Hypothalamus (tissue), 51 donors: ENCODE measurements at places on chromosomes 3 and 15.

DNA sequence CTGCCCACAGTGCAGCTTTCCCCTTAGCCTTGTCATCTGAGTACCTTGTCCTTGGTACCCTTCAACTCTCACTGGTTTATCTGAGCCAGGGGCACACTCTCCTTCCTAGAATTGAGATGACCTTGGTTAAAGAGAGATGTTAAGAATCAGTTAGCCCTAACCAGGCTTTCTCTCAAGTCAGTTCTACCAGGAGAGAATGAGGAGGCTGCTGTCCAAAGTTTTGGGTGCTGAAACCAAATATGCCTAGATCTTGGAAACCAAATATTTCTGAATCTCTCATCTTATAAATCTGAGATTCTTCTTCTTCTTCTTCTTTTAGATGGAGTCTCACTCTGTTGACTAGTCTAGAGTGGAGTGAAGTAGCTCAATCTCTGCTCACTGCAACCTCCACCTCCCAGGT is 12.0 kb upstream of the CTXND1 start:
- DNase-seq = no peak

GRCh38 chr15:66165856-66166255 is 87.7 kb downstream of the MEGF11 start:
- DNase-seq = no peak

DNA sequence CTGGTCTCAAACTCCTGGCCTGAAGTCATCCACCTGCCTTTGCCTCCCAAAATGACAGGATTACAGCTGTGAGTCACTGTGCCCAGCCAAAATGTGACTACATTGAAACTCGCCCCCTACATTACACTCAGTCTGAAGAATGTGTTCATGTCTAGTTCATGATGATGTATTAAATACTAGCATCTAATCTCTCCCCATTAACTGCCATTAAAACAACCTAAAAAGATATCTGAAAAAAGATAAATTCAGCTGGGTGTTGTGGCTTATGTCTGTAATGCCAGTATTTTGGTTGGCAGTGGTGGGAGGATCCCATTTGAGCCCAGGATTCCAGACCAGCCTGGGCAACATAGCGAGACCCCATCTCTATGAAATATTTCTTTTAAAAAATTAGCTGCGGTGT is 159.4 kb downstream of the PCCB start:
- DNase-seq = no peak

DNA sequence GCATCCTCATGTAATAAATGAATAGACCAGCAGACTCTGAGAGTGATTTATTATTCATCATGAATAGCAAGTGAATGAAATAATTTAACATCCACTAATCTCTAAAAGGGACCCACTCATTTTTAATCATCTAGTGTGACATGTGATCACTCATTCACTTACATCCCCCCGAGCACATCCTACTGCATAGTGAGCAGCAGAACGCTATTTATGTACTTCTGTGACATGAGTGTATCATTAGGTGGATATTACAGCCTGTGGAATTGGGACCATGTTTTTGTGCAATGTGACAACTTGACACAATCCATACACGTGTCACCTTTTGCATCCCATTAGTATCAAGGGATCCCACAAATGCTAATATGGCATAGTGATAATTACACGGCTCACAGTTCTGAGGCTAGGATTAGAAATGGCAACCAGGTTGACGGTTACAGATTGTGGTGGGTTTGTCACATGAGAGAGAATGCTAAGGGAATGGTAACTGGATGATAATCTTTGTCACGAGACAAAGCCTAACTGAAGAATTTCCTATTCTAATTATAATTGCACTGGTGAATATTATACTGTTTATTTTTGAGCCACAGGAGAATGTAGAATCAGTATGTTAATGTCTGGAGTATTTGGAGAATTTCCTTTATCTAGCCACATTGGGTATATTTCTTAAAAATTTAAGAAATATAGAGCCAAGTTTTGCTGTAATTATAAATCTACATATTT is 595.2 kb upstream of the TBL1XR1 start:
- no peak for DNase-seq

DNA sequence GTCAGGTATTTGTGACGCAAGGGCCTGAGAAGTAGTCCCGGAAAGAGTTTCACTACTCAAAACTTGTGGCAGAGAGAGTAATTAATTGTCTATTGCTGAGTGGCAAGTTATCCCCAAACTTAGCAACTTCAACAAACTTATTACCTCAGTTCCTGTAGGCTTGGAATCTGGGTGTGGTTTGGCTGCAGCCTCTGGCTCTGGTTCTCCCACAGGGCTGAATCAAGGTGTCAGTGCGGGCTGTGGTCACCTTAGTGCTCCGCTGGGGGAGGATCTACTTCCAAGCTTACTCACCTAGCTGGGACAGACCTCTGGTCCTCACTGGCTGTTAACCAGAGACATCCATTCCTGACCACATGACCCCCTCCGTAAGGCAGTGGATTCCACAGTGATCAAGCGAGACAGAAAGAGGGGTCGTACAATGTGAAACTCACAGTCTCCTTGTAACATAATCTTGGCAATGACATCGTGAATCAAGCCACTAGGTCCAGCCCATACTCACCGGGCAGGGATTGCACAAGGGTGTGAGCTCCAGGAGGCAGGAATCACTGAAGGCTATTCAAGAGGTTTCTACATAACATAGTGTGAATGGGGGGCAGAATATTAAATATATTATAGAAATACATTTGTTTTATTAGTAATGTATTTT is 138.3 kb downstream of the RYR3 start:
- DNase-seq = no peak

DNA sequence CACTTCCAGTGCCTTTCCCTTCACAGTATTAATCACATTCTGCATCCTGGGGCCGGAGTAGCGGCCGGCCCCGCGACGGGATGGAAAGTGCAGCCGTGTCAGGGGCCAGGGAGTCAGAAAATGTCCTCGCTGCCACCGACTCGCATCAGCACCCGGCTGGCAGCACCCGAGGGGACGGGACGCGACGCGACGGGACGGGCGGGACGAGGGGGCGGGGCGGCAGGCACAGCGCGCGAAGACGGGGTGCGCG is 353 bp downstream of the ATG3 start:
- DNase-seq = peak; percentile 74

- no peak for DNase-seq
Observed at GRCh38 chr3:89227218-89227617, 119.8 kb downstream of the EPHA3 start.

GRCh38 chr15:66164788-66165187 is 88.8 kb downstream of the MEGF11 start:
- no peak for DNase-seq

DNA sequence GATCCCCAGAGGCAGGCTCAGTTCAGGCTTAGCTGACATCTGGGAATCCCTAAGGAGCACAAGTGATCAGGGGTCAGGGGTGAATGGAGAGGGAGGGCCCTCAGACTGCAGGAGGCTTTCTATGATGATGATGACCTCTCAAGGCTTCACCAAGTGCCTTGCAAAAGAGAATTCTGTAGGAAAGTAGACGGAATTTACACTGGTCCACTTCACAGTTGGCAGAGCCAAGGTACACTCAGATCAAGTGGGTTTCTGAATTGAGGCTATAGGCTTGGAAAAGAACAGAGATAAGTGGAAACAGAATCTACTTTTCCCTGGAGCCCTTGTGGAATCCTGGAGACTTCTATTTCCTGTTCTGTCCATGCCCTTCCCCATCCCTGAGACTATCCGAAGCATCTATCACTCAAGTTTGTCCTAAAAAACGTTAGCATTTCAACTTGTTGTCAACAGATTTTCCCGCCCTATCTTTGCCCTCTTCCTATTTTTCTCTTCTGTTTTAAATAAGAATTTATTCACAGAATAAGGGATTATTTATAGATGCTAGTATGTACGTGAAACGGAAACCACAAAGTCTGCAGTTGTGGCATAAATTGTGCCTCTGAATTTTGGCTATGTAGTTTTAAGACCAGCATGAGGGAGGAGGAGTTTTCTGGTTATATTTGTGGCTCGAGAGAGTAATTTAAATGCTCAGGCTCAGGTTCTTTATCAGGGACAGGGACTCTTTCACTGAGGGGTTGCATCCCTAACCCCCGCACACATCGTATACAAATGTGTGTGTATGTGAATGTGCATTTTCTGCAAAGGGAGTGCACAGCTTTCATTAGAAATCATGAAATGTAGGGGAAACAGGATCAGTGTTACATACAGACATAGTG is 12.8 kb downstream of the GCSAM start:
- no peak for DNase-seq

DNA sequence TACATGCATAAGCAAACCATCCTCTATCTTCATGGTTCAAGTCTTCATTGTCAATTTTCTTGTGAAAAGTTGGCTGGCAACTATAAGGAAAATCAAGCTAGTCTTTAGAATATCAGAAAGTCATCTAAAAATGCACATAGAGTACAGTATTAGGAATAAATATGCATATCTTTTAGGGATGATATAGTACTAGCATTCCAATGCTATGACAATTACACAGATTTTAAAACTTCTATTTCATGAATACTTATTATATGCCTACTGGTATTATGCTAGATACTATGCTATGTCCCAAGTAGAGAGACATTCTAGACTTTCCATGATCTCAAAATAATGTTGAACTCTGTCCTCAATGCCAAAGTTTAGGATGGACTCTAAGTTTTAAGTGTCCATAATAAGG is 81.3 kb upstream of the NAALADL2 start:
- DNase-seq = no peak

- DNase-seq = no peak
Observed at GRCh38 chr3:38511546-38511945, 15.4 kb downstream of the EXOG start.

- DNase-seq = no peak
Observed at GRCh38 chr3:135325096-135325495, 530.0 kb downstream of the EPHB1 start.

GRCh38 chr3:174243171-174243570 is 616.0 kb upstream of the NAALADL2 start:
- DNase-seq = no peak

DNA sequence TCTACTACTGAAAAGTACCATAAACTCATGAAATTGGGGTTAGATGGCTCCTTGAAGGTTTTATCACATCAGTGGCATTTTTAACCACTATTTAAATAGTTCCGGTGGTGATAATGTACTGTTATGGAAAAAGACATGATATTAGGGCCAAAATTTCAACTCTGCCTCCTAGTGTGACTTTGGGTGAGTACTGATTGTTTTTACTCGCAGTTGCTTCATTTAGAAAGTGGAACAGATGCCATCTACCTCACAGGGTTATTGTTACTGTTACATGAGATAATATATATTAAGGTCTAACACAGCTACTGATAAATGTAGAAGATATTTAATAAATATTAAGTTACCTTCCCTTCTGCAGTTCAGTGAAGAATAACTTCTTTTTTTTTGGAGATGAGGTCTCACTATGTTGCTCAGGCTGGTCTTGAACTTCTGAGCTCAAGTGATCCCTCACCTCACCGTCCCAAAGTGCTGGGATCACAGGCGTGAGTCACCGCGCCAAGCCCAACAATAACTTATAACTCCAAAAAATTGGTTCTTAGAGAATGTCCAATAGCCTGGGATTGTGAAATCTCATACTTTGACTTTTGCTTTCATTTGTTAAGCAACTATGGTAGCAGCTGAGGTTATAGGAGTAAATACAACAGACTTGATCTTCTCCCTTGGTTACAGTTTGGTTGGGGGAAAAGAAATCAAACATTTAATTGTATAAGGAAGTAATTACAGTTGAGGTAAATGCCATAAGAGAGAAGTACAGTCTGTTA is 48.3 kb downstream of the MEF2A start:
- no peak for DNase-seq

GRCh38 chr15:70826634-70827033 is 27.3 kb downstream of the LARP6 start:
- no peak for DNase-seq

DNA sequence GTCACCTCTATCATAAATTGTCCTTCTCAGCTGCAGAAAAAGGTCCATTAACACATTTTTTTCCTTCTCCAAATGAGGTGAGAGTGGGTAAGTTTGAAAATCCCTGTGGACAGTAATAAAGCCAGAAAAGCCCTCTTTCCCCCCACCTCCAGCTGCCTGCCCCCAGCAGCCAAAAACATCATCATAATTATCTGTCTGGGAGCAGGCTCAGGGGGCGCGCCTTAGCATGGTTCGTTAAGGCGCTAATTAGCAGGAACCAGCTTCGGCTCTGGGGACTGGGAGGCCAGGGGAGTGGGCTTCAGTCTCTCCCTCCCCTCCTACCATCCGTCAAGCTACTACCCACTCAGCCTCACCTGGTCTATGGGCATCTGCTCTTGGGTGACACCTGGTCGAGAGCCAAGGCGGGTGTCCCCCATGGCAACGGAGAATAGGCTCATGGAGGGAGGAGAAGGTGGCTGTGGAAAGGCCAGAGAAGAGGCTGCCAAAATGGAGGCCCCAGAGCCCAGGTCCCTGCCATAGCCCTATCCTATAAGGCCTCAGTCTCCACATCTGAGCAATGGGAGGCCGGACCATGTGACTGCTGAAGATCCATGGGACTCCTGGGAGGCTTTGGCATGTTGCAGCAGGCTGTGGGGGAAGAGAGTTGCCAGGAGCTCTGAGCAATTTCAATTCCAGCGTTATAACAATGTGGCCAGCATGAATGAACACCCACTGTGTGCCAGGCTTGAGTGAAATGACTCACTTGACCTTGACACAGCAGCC is 140.1 kb upstream of the LINGO1 start:
- DNase-seq = no peak

GRCh38 chr3:114241262-114241661 is 3.9 kb upstream of the ZNF80 start:
- no peak for DNase-seq

DNA sequence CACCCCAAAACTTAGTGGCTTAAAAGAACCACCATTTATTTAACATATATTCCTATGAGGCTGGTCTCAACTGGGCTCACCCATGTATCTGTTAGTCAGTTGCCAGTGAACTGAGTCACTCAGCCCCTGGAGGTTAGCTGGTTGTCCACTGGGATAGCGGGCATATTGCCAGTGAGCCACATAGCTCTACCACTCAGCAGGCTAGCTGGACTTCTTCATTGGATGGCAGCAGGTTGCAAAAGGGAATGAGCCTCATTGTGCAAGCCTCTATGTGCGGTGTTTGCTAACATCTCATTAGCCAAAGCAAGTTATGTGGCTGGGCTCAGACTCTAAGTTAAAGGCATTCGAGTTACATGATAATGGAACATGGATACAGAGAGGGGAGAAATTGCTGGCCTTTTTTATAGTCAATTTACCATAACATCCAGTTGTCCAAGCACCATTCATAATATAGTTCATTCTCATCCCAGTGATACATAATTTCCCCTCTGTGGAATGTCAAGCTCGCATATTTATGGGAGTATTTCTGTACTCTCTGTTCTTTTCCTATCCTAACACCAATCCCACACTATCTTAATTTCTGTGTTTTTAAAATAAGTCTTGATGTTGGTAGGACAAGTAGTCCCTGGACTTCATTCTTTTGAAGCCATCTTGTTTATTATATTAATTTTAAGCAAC is 8.7 kb downstream of the BTD start:
- DNase-seq = no peak

DNA sequence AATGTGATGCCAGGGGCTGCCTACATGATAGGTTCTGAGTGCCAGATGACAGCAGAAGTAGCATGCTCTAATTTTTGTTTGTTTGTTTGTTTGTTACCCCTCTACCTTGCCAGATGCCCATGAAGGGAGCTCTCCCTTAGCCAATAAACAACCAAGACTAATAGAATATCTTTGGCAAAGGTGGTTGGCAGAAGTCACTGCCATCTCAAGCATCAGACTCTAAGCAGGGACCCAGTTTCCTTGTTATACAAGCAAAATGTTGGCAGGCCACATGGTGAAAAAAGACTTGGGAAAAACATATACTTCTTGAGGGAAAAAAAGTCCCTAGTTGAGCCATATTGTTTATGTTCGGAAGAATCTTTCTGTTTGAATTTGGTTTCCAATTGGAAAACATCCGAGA is 609.0 kb upstream of the CFAP20DC start:
- DNase-seq = no peak

- DNase-seq = no peak
Observed at GRCh38 chr3:36992806-36993325, at the start of gene EPM2AIP1. TSS of gene EPM2AIP1 (minus strand) at chr3:36993131. CDS start at chr3:36993077, 54 bp downstream.
